ENCODE measurements at places on chromosomes 2 and 18. TPM values are rescaled to one million over a fixed set of nuclear protein-coding genes. Genes with fewer than 3 reads are reported as not detected.

- no peak for DNase-seq
Measured at GRCh38 chr2:102632380-102633175, 13.2 kb downstream of the SLC9A2 start.

DNA sequence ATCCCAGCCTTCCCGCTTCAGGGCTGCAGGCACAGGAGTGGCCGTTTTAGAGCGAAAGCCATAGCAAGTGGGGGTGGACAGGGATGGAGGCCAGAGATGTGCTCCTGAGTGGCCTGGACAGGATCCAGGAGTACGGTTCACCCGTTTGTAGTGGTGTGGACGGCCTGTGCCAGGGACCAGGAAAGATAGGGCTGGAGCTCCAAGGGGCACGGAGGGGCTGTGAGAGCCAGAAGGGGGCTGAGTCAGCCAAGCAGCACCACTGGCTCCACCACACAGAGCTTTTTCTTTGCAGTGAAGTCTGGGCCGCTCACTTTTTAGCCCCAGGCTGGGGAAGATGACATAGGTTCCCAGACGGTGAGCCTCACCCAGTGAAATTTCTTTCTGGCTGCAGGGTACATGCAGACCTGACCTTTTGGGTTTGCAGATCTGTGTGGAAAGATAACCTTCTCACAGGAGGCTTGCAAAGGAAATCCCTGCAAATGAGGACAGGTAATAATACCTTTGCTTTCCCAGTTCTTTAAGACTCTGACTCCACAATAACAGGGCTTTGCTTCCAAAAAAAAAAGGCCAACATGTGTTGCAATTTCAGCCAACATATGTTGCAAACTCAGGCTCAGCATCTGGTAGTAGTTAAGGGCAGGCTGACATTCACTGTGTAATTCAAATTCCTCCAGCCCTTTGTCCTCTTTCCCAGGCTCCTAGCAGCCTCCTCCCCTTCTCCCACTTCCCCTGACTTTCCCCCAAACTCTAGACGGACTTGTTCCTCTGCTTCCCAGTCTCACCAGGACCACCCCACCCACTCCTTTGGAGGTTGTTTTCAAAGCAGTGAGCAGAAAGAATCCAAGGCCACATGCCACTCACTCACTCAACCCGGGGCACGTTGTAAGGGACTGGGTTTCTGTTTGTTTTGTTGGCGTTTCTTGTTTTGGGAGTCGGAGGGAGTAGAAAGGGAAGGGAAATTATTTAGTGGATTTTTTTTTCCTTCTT, 20.3 kb upstream of the LAPTM4A start:
- no peak for DNase-seq

- DNase-seq, result no peak
Measured at GRCh38 chr2:9345343-9345742, 78.0 kb downstream of the ITGB1BP1 start.

- DNase-seq, result no peak
Measured at GRCh38 chr2:8676921-8677645, 4.8 kb upstream of the ID2 start.

- DNase-seq, result no peak
Measured at GRCh38 chr2:222433332-222434173, 9.2 kb downstream of the SGPP2 start.

DNA sequence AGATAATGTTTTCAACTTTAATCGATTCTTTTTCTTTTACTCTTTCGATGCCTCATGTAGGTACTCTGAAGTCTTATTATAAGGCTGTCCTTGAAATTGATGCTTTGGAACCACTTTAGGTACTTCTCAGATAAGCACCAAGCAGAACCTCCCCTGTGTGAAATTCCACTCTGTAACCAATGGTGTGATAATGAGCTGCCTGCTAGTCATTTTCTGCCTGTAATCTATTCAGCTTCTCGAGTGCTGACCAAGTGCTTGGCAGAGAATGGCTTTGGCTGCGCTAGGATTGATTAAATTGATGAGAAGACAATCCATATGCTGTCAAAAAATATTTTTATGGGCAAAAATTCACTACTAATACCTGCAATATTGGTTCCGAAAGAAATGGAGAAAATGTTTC, 132.1 kb upstream of the STON1 start:
- no peak for DNase-seq

RTKN gene
- total RNA-seq, result 11.3 TPM

GRCh38 chr2:179562330-179562885, 297.8 kb upstream of the SESTD1 start:
- DNase-seq, result no peak

DNA sequence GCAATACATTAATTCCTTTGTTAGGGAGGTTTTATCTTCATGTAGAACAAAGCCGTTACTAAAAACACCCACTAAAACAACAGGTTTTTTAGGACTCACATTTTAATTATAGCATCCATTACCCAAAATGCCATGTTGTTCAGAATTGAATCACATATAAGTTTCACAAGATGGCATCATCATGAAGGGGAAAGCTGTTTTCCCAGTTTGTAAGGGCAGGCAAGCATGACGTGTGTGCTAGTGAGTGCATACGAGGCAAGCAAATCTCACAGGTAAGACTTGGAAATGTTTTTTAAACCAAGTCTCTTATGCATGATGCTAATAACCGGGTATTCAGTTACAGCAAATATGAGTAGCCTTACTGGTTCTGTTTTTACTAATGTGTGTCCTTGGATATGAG, 111.8 kb upstream of the NFATC1 start:
- no peak for DNase-seq

DNA sequence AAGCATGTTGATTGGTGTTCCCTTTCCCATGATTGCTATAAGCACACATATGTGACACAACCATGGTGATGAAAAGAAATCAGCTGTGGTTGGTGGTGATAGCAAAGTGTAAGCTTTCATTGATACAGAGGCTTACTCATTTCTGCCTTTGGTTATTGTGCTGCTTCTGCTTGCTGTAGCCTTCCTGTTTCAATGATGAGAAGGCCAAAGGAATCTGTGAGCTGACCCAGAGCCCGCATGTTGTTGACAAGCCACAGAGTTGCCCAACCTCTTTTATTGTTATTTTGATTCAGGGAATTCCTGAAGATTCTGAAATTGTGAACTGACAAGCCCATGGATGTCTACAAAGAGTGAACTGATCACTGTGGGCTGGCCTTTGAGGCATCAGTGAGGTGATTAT, 164.4 kb downstream of the TMEFF2 start:
- DNase-seq, result no peak

DNA sequence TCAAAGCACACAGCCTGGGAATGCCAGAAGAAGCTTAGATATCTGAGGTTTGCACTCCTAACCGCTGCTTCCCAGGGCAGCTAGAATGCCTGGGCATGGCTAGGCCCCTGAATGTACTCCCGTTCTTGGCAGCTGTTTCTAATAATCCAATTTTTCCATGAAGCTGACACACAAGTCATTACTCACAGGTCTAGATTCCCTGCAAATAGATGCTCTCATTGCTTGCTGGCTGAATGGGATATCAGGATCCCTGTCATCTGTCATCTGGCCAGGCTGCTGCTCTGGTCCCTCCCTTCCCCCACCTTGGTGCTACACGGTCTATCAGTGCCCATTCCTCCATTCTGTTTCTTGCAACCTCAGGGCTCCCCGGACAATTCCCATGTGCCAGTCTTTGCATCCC, 40.7 kb upstream of the TEX51 start:
- DNase-seq, result no peak

GRCh38 chr2:38095079-38095995, 19.4 kb upstream of the CYP1B1 start:
- DNase-seq, result no peak

All from mesenteric fat pad (tissue), 1 donor.